SK-N-DZ (cell line): ENCODE measurements at places on chromosomes 6 and 20.

DNA sequence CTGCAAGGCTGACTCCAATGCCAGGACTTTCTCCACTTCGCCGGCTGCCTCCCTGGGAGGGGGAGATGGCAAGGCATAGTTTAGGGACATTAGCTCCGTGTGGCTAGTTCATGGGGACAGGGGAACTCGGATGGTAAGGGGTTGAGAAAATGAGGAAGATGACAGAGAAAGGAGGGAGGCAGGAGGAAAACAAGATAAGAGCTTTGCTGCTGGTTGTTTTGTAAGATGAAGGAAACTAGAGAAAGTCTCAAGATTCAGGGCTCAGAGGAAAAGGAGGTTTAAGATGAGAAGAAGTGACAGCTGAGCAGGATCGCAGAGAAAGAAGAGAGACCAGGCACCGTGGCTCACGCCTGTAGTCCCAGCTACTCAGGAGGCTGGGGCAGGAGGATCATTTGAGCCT is 180.9 kb upstream of the RREB1 start:
- no peak for DNase-seq

- no peak for DNase-seq
Observed at GRCh38 chr6:14002176-14002947, 77.6 kb downstream of the RNF182 start.

DNA sequence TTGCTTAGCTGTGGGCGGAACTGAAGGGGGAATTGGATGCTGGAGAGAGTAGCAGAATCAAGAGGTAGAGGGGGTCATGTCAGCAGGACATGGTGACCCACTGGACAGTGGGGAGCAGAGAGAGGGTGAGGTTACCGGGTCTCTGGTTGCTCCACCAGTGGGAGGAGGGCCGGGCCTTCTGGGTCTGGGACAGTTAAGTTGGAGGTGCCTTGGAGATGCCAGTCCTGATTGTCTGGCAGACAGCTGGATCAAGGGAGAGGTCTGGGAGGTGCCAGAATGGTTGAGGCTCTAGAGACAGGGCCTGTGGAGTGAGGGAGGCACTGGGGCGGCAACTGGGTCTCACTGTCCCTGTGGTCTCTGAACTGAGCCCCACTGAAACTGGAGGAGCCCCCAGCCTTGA is 24.6 kb downstream of the MANBAL start:
- peak; percentile 39 for DNase-seq

DNA sequence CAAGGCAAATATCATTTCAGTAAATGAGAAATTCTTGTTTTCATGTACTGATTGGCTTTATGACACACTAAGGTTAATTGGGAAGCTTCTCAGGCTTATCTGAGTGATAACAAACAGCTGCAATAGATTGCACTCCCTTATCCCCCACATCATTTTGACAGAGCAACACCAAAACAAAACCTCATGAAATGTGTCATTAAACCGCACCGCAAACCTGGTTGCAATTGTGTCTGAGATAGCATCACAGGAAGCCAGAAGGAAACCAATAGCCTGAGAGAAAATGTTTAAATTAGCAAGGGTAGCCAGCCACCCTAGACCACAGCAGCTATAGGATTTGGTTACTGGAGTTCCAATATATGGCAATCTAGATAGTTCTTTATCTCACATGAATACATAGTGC is 31.6 kb upstream of the LAMA4 start:
- DNase-seq, result no peak

DNA sequence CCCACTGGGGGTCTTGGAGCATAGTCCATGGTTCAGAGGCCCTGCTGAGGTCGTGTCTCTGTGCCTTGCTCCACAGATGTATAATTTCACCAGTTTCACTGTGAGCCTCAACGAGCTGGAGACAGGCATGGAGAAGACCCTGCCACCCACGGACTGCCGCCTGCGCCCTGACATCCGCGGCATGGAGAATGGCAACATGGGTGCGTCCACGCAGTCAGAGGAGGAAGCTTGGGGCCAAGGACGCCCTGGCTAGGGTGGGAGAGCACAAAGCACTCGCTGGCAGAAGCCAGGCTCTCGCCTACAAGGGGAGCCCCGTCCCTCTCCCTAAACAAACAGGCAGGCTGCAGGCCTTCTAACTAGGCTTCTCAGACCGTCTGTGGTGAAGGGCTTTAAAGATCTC is 13.7 kb upstream of the ADRM1 start:
- DNase-seq, result no peak

- DNase-seq, result no peak
Observed at GRCh38 chr6:119333707-119334295, 15.8 kb downstream of the MAN1A1 start.

DNA sequence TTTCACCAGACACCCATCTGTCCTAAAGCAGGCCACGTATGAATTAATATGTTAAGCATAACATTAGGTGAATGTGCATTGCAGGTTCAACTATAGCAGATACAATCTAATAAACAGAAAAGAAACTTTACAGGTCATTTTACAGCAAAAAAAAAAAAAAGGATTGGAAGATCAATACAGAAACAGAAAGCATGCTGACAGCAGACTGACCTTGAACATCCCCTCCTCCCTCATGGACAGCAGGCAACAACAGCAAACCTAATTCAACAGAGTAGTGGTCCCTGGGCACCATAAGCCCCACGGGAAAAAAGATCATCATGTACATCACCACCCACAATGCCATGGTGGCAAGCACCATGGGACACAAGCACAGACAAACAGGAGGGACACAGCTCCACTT is 12.1 kb upstream of the RAB22A start:
- no peak for DNase-seq

DNA sequence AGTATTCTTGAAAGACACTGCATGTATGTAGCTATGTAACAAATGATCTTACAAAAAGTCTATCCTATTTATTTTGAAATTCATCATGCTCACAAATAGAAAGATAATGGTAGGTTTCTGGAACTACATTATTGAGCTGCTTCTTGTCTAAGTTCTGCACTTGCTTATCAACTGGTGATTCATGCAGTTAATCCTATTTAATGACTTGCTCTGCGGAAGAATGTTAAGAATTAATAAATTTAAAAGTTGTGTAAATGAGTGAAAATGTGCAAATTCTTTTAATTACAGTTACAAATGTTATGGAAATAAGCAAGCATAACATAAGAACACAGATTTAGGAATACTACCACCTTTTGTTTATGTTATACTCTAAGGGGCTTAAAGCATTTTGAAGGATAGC is 67.1 kb upstream of the MCM9 start:
- no peak for DNase-seq

DNA sequence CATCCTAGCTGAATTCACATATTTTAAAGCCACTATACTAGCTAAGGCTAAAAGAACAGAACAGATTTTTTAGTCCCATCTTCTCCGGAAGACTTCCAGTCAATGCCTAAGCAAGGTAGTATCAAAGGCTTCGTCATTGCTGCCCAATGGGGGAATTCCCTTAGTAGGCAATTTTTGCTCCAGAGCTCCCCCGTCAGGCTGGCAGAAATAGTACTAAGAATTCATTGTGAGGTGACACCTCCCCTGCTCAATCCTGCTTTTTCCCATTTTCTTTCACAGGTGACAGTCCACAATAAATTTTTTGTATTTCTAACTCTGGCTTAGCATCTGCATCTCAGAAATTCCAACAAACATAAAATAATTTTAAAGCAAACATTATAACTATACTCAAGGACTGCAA is 52.8 kb upstream of the SRSF6 start:
- no peak for DNase-seq

DNA sequence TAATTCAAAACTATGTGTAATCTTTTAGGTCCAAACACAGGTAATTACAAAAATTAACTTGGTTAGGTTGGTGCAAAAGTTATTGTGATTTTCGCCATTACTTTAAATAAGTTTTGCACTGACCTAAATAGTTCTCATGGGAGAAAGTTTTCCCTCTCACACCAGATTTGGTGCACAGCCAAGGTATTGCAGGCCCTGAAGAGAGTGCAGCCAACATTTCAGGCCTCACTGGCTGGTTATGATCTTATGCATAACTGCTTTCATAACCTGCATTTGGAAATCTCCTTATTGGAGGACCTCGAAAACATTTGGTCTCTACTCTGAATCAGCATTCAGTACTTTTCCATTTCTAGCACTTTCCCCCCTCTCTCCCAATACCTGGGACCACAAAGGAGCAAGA is 993.1 kb upstream of the MANEA start:
- no peak for DNase-seq

DNA sequence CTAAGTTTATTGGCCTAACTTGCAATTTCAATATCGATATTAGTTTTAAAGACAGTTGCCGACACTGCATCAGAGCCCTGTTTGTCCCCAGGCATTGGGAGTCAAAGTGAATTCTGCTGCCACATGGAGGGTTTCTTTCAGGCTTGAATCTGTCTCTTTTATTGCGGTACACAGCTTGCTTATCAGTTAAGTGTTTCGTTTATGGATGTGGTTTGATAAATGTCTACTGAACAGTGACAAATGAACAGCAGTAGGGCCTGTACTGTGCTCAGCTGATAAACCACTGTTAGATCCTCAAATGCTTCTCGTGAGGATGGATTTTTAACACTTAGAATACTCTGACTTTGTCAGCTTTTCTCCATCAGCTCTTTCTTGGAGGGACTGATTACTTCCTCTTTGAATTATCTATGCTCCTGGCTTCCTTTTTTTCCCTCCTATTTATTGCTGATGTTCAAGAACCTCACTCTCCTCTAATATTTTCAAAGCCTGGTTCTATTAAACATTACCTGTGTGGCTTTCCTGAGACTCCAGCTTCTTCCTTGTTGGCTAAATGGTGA is 240.8 kb downstream of the PLCB1 start:
- DNase-seq, result no peak

GRCh38 chr6:84460491-84460890 is 233.0 kb upstream of the CEP162 start:
- no peak for DNase-seq

DNA sequence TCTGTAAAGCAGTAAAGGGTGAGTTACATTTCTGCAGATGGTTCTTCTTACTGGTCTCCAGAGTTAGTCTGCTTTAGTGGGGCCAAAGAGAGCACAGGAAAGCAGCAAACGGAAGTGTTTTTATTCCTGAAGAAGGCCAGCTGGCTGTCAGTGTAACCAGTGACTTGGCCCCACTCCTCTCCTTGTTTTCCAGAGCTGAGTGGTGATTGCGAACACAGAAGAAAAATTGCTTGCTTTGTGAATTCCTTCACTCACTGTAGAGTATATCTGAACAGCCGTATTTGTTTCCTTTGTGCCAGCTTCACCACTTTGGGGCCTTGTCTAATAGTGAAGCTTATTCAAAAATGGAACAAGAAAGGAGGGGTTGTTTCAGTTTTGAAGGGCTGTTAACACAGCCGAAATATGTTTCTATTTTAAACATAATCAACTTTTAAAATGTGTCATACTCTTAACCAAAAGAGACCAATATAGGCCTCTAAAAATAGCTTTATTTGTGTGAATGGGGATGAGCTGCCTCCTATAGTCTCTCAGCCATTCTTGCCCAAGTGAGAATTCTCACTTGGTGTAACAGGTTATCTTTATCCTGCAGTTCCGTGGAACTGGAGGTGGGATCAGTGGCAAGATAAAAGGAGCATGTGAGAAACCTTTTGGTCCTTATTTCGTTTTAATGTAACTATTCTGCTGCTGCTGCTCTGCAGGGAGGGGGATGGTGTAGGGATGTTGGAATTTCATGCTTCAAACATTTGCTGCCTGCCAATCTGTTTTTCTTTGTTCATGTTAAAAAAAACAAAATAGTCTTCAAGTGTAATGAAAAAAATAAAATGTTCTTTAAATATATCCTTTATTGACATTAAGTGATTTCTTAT is 37.8 kb downstream of the ZC2HC1B start:
- DNase-seq, result no peak

DNA sequence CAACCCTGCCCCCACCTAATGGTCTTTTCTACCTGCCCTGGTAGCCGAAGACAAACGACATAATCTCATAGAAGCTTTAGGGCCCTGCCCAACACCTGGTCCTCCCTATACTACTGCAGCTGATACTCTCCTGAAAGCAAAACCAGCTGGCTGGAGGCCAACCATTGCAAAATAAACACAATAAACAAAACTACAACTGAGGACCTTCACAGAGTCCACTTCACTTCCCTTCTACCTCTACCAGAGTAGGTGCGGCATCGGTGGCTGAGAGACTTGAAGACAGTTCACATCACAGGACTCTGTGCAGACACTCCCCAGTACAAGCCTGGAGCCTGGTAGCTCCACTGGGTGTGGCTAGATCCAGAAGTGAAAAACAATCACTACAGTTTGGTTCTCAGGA is 476.2 kb downstream of the MMUT start:
- no peak for DNase-seq

- no peak for DNase-seq
Observed at GRCh38 chr20:5046656-5047339, 45.5 kb upstream of the SLC23A2 start.

DNA sequence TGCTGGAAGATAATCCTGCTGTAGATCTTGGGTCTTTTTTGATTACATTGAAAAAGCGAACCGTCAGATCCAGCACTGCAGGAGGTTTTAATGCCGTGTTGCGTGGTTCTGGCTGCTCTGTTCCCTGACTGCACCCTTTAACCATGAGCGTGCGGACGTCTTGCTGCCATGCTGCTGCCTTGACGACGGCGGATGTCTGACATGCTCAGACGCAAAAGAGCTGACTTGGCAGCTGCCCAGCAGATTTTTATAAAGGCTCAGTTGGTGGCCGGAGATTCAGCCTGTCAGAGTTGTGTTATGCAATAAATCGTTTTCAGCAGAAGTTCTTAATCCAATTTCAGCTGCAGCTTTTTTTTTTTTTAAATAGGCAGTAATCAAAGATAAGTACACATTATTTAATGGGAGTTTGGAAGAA is 119.4 kb downstream of the JARID2 start:
- peak; percentile 75 for DNase-seq

DNA sequence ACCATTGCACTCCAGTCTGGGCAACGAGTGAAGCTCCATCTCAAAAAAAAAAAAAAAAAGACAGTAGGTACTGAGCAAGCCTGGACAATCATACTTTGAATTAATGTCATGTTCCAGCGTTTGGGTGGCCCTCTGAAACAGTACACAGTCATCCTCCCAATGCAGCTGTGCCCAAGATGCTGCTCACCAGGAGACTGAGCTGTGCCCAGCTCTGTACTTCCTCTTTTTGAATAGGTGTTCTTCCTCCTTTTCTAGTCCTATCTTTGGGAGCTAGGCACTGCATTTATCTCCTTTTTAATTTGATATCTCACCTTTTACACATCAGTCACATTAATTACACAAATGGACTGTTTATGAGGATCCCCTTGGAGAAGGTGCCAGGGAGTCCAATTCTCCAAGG is 101.5 kb downstream of the RPP40 start:
- no peak for DNase-seq

- DNase-seq, result no peak
Observed at GRCh38 chr20:64224351-64225170, 31.0 kb upstream of the PCMTD2 start.

DNA sequence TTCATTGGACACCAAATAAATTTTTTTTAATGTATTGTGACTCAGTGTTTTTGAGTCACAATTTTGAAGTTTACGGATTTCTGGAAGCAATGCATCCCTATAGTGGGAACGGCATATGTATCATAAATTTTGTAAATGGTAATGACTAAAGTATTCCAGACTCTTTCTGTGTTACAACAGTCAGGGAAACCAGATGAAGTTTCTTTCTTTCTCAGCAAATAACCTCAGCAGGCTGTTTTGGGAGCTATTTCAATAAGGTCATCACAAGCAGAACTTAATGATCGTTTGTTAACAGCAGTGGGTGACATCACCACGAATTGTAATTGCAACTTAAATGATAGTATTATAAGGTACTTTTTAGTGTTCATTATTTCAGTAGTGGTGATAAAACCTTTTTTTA is 52.0 kb downstream of the HIVEP1 start:
- DNase-seq, result no peak

- DNase-seq, result no peak
Observed at GRCh38 chr6:80673367-80673766, 566.9 kb downstream of the BCKDHB start.
